ENCODE measurements at places on chromosomes 7 and 10.

DNA sequence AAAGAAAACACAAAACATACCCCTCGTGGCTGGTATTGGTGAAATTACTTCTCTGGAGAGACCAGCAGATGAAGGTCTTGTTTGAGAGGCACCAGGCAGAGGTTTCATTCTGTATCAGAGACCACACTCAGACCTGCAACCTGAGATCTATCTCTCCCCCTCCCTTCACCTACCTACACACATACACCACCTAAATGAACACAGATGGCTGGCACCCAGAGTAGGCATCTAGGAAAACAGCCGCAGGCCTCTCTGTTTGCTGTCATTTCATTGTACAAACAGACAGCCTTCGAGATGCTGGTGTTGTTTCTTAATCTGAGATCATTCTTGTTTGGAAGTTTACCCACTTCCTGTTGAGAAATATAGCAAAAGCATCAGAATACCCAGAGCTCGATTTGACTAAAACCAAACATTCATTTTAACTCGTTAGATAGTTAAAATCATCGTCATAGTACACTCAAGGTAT is 173.9 kb upstream of the SLC25A13 start:
- DNase-seq: no peak

GRCh38 chr7:81491573-81491972 is 278.3 kb downstream of the HGF start:
- DNase-seq: no peak

GRCh38 chr7:158613481-158613880 is 25.9 kb upstream of the PTPRN2 start:
- no peak for DNase-seq

- DNase-seq: no peak
Measured at GRCh38 chr10:114933588-114933987, 4.4 kb upstream of the TRUB1 start.

GRCh38 chr7:29471444-29472138 is 92.0 kb upstream of the PRR15 start:
- no peak for DNase-seq

- DNase-seq: no peak
Measured at GRCh38 chr10:32268788-32269187, 78.2 kb downstream of the EPC1 start.

- no peak for DNase-seq
Measured at GRCh38 chr7:155071121-155071651, 1.1 kb downstream of the HTR5A start.

DNA sequence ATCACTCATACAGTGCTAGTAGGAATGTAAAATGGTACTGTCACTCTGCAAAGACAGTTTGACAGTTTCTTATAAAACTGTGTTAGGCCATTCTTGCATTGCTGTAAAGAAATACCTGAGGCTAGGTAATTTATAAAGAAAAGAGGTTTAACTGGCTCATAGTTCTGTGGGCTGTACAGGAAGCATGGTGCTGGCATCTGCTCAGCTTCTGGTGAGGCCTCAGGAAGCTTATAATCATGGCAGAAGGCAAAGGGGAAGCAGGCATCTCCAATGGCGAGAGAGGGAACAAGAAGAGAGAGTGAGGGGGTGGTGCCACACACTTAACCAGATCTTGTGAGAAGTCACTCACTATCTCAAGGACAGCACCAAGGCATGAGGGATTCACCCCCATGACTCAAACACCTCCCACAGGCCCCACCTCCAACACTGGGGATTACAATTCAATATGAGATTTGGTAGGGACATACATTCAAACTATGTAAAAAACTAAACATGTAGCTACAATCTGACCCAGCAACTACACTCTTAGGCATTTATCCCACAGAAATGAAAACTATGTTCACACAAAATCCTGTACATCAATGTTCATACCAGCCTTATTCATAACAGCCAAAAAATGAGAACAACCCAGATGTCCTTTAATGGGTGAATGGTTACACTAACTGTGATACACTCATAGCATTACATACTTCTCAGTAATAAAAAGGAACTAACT is 5.0 kb downstream of the ALDH18A1 start:
- no peak for DNase-seq

DNA sequence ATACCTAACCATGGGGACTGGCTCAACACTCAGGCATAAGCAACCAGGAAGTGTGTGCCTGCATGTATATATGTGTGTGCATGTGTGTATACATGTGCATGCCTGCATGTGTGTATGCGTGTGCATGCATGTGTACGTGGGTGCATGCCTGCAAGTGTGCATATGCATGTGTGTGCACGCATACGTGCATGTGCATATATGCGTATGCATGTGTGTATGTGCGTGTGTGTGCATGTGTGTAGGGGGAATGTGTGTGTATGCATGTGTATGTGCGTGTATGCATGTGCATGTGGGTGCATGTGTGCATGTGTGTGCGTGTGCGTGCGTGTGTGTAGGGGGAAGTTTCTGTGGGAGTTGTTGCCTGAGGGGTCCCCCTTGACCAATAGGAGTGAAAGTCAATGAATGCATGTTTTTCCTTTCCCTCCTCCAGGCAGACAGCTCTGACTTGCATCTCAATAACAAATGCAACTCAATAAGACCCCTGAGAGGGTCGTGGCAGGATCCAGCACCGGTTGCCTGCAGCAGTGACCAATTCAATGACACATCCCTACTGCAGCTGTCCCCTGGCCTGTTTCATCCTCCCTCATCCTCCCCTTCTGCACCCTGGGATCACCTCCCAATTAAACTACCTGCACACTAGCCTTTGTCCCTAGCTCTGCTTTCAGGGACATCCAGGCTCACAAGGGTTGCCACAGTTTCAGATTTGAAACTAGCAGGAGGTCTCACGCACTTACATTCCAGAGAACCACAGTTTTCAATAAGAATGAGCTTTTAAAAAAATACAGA is 27.0 kb upstream of the FZD8 start:
- no peak for DNase-seq

DNA sequence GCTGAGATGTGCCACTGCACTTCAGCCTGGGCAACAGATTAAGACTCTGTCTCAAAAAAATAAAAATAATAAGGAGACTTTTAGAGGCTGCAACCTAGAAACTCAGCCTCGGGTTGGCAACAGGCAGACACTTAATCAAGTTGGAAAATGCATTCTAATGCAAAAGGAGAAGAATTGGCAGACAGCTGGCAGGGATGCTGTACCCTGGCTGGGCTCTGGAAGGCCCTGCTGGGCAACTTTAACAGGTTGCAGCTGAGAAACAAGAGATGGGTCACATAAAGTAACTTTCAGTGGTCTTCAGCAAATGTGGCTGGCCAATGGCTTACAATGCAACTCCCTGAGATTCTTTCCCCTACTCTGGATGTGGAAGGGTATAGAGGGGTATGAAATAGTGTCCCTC is 1225.7 kb downstream of the TYW1 start:
- DNase-seq: no peak

DNA sequence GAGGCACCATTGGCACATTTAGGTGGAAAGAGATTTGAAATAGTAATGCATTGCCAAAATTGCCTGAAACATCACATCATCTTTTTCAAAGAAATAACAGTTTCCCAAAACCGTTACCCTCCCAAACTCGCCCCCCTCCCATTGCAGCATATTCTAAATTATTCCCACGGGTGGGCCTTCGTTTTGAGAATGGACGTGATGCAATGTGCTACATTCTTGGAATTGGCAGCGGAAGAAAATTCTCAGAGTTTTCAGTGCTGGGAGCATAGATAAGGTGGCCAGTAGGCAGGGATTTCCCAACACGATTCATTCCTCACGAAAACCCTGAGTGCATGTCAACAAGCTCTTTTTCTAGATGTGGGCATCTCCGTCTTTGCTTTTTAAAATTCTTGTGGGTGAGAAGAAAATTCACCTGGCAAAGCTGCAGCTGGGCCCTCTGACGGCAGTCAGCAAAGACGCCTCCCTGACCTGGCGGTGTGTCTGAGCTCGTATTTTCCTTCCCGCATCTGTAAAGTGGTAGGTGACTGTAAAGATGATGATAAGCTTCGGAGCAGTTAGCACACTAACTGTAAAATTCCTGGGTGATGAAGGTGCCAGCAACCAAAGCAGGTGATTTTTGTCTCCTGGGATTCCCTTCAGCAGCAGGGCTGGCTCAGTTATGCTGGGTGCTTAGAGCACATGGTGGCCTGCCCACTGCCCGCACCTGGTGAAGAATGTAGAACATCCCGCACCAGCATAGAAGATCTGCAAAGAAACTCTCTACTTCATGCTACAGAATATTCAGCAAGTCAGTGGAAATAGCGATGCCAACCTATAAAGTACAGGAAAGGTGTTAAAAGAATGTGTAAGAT is 141.9 kb upstream of the KLF6 start:
- DNase-seq: no peak

DNA sequence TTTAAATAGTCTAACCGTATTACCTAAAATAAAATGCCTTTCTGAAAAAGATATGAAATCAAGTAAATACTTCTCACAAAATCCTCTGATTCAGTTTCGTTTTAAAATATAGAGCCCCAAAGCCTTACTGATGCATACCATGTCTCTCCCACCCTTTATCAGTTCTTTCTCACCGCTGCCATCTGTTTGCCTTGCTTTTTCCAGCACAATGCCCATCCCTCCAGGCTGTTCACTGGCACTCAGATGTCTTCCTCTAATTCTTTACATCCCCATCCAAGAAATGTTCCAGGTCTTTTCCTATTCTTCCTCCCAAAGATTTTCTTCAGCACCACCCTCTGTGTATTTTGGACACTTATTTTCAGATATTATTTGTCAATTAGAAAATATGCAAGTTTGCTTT is 116.5 kb upstream of the LRRN3 start:
- no peak for DNase-seq

DNA sequence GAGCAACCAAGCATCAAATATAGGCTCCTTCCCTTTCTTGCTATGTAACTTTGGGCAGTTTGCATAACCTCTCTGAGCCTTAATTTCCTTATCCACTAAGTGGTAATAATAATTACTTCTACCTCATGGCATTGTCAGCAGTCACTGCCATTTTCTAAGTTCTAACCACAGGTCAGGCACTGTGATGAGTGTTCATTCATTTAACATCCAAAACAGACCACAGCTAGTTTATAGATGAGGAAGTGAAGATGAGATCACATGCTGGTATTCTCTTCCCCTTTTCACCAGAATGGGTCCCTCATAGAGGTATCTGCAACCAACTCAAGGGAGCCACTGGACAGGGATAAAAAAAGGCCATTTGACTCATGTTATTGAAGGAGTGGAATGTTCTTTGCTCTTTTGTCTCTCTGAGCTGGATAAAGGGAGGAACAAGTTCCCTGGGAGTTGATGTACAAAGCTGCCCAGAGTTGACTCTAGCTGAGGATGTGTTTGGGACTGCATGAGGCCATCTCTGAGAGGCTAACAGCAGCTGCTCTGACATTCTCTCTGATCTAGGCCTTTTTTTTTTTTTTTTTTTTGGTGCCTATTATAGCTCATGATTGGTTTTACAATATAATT is 65.0 kb downstream of the DNAJC12 start:
- DNase-seq: no peak

DNA sequence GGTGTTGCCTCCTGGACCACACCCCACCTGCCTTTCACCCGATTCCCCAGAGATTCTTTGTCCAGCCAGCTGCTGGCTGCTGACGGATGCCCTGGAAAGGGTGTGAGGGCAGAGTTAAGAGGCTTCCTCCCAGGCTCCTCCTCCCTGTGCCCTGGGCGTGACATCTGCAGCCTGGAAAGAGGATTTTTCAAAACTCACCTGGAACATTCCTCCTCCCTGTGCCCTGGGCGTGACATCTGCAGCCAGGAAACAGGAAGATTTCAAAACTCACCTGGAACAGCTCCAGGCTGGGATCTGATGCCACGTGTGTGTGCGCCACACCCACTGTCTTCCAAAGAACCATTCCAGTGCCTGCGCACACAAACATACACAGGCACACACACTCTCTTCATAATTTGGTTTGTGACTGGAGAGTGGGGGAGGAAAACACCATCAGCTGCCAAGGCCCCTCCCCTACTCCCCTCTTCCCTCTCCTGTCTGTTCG is 5.2 kb downstream of the MARVELD1 start:
- no peak for DNase-seq

DNA sequence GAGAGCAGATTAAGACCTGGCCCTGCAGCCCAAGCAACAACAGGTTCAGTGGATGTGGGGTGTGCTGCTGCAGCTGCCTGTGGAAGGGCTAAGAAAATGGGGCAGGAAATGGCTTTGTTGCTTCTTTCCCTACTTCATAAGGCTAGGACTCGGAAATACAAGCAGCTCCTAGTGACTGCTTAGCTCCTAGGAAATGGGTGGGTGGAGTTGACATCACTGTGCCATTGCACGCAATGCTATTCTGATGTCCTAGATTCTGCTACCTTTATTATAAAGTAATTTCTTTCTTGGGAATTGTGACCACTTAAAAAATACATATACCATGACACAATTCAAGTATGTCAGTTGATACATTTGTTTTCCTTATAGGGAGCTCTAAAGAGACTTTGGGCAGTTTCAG is 155.8 kb downstream of the FANK1 start:
- DNase-seq: no peak

GRCh38 chr10:70993051-70993450 is 104.7 kb upstream of the PCBD1 start:
- no peak for DNase-seq
